CD4-positive, alpha-beta T cell treated with Interleukin-10 for 1 hour (primary cell): ENCODE measurements at places on chromosomes 5 and 9.
A peak's percentile ranks its signal among the peaks of the same experiment; 100 is the strongest.

- DNase-seq, result no peak
These were observed 3.7 kb downstream of the NIM1K start for GRCh38 chr5:43195670-43196265.

DNA sequence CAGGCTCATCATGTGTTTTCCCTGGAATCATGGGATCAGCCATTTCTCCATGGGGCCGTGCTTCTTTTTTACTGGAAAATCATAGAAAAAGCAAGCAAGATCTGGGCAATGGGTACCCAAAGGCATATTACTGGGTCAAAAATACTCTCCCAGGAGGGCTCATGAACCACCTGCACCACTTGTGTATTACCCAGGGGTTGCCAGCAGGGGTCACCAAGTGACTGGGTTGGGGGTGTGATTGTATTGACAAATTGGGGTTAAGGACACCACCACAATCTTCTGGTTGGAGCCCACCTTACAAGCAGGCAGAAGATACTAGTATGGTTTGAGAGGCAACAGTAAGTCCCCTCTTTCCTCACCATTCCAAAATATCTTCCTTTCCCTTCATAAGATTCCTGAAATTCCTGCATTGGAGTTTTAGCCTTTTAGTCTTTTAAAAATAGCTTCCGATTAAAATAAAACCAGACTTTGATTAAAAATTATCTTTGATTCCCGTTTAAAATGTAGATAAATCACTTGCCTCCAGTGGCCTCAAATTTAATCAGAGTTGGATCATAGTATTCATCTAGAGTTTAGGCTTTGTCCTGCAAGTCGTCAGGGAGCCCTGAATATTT is 603.3 kb downstream of the KIF4B start:
- DNase-seq, result peak; percentile 49

DNA sequence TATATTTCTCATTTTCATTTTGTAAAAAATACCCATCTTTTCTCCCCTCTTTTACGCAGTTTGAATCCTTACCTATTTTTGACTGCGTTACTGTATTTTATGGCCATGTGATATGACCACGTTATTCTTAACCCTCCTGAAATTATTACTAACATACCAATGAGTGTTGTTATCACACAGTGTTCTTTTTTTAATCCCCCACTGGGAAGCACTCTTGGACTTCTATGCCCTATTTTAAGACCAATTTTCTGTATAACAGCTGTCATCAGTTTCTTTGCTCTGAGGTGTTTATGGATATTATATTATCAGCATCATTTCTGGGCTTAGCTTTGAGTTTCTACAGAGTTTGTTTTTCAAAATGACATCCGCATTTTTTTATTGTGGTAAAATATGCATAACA is 71.1 kb downstream of the CFAP95 start:
- DNase-seq, result no peak

GRCh38 chr5:99795031-99795430 is 740.1 kb upstream of the FAM174A start:
- no peak for DNase-seq

DNA sequence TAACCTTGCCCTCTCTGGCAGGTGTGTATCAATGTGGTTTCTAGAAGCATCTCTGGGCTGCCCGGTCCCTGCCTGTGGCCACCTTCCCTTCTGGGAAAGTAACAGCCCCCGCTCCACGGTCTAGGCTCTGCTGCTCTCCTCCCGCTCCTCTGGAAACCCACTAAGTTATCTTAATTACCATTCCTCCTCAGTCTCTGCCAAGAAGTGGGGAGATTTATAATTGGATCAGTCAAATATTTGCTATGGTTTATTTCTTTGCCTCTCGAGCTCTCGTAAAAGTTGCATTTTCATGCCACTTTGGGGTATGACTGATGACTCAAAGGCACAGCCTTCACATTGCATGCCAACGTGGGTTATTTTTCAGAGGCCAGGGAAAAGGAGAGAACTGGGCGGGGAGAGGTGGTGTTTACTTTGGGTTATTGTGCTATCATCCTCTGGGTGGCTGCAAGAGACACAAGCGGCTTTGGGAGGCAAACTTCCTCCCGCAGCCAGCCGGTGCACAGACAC is 205.3 kb upstream of the WWC1 start:
- DNase-seq, result no peak

DNA sequence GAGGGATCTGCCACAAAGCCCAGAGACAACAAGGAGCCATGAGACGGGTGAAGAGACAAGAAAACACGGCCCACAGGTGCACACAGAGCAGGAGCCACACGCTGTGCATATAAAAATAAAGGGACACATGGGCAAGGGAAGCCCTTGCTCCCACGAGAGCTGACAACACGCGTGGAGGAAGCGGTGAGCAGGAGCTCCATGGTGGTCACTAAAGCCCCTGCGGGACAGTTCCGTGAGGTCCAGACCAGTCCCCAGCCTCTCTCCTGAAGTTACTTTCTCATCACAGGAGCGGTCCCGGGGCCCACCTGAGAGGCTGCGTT is 90.7 kb downstream of the CAMSAP1 start:
- DNase-seq, result no peak

- no peak for DNase-seq
These were observed 13.8 kb downstream of the ABO start for GRCh38 chr9:133261103-133261752.

DNA sequence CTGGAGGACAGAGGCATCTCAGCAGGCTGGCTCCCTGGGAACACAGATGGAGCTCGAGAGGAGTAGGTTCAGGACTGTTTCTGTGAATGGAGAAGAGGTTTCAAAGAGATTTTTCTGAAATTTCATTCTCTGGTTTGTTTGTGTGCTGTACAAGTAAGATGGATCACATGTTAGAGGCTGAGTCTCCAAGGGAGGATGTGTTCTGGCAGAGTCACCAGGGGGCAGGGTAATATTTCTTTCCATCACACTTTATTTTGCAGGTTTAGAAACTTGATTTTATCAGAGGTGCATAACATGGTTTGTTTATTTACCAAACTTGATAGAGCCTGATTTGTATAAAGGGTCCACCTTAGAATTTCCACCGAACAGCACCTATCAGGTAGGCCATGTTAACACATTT is 69.2 kb upstream of the ARL15 start:
- DNase-seq, result no peak

GRCh38 chr9:127333221-127334064 is 63.5 kb upstream of the SLC2A8 start:
- no peak for DNase-seq

- DNase-seq, result no peak
These were observed 43.5 kb downstream of the RUSC2 start for GRCh38 chr9:35533398-35533797.

GRCh38 chr9:2764353-2764752 is 47.0 kb downstream of the KCNV2 start:
- peak; percentile 1 for DNase-seq

GRCh38 chr9:18721267-18721994 is 247.5 kb downstream of the ADAMTSL1 start:
- no peak for DNase-seq

- no peak for DNase-seq
These were observed 24.1 kb upstream of the GNA14 start for GRCh38 chr9:77672183-77672582.

- DNase-seq, result no peak
These were observed 101.1 kb downstream of the NFIB start for GRCh38 chr9:14212697-14213420.

- DNase-seq, result no peak
These were observed 71.2 kb downstream of the UNC13B start for GRCh38 chr9:35232867-35233544.
